ENCODE measurements at places on chromosomes 5 and 9.

GRCh38 chr5:40652441-40653220 lies 27.1 kb upstream of the PTGER4 start:
- no peak for DNase-seq

GRCh38 chr5:135694906-135695305 lies 116.1 kb upstream of the CXCL14 start:
- DNase-seq: no peak

- no peak for DNase-seq
Observed at GRCh38 chr9:4936277-4936676, 48.8 kb upstream of the JAK2 start.

GRCh38 chr5:3102531-3102930 lies 351.1 kb upstream of the IRX2 start:
- peak; percentile 14 for DNase-seq

DNA sequence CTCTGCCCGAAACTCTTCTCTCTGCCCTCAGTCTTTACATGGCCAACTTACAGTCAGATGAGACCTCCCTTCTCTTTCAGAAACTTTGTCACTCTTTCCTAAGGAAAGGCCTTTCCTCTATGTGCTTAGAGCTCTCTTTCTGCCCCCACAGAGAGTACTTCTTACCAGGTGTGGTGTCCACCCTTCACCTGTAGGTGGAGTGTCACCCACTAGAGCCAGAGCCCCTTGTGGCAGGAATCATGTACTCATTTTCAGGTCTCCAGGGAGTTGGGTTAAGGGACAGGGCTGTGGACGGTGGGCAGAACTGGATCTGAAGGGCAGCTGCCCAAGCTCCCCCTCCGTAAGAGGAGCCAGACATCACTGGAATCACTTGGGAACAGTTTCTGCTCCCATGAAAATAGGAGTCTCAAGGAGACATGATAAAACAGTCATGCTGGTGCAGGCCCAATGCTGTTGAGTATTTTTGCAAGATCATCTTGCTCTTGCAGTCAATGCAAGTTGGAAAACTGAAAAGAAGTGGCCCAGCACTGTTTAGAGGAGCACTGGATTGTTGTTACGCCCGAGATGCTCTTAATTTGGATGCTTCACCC lies 436.7 kb downstream of the ZSWIM6 start:
- DNase-seq: no peak

DNA sequence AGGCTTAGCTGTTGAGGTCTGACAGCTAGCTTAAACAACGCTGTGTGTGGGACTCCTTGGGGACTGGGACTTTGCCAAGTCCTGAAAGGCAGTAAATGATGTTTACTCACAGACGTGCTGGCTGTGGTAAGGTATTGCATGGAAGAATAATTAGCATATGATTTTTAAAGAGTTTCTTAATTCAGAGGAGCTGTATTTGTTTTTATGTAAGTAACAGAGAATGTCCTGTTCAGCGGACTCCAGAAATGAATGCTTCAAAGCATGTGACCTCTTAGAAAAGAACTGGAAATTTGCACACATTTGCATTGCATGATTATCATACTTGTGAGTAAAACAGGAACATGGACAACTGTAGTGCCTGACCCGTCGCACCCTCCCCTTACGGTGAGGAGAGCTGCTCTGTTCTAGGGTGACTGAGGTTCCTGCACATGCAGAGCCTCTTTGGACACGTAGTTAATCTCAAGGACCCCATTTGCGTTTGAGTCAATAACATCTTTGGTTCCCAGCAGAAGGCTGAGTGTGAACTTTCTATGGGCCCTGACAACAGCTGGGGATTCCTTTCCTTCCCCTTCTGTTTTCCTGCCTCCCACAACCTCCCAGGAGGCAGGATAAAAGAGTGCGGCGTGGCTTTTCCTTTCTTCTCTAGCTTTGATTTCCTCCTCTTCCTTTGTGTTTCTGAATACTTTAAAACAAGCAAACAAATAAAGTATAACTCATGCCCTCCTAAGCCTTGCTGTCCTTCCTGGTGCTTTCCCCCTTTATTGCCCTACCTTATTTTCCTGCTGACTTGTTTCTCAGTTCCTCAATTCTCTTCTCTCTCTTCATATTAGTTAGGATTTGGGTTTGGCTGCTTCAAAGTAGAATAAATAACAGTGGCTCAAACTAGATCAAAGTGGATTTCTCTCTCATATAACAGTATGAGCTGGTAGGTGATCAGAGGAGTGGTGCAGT lies 157.2 kb upstream of the CD180 start:
- no peak for DNase-seq

Measured in umbilical cord (tissue), 2 donors.